ELR (cell line): ENCODE measurements at places on chromosomes 16 and 17.
A peak's percentile ranks its signal among the peaks of the same experiment; 100 is the strongest.

DNA sequence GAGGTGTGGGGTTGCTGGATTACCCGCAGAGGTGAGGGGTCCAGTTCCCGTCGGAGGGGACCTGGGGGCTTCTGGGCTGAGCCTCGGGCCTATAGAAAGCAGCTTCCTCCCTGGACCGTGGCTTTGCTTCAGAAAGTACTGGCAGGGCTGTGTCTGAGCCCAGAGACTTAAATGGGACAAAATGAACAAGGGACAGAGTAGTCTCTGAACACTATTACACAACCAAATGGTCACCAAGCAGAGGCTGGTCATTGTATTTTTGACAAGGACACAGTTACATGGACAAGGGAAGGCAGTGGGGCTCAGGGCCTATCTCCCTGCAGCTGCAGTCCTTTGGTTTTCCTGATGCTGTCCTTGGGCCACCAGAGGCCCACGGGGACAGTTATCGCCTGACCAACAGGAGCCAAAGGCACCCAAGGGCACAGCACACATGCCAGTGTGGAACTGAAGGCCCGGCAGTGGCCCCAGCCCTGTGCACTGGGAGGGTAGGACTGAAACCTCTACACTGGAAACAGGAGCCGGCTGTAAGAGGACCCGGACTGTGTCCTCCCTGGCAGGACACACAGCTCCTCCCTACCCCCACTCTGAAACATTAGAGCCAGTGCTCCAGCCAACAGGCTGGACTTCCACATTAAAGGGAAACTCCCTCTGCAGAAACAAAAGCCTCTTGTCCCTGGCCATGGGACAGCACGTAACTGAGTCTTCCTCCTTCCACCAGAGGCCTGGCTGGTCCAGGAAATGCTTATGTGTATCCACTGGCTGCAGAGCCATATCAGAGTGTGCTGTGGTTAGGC is 26.0 kb upstream of the ERN1 start:
- DNase-seq, result peak; percentile 13

GRCh38 chr17:69326377-69327059 is 415 bp downstream of the ABCA5 start:
- DNase-seq, result peak; percentile 55

- no peak for DNase-seq
These were observed 57.7 kb downstream of the SREBF1 start for GRCh38 chr17:17779015-17779611.

DNA sequence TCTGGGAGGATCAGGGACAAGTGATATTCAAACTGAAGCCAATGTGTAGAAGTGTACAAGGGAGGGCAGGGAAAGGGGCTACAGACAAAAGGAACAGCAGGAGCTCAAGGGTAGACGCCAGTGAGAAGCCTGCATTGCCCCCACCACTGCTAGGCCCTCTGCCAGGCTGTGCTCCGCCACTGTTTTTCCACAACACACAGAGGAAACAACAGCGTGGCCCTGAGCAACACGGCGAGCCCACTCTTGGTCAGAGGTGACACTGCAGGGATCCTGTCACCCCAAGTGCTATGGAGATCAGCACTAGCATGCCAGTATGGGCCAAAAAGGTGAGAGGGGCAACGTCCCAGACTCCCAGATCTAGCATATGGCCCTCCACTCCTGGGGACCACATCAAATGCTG is 23.4 kb downstream of the MYO18A start:
- DNase-seq, result no peak

DNA sequence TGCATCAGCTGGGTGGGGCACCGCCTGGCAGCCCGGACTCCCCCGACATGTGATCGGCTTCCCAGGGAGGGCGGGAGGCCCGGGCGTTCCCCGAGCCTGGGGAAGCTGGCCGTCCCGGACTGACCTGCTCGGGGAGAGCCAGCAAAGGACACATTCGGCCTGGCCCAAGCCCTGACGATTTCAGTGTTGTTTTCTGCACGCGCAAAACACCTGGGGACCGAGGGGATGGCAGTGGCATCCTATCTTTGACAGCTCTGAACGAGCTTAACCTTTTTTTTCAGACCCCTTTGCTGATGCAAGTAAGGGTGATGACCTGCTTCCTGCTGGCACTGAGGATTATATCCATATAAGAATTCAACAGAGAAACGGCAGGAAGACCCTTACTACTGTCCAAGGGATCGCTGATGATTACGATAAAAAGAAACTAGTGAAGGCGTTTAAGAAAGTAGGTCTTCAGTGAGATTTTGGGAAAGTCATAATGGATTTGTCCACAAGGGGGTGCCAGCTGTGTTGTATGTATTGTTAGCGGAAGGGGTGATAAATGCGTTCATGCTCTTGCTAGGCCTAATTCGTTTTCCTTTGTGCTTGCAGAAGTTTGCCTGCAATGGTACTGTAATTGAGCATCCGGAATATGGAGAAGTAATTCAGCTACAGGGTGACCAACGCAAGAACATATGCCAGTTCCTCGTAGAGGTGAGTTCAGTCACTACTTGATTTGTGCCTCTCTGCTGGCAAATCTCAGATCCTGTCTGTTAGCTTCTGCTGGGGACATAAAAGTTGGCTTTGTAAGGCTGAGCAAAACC is 1.0 kb downstream of the EIF1 start:
- peak; percentile 73 for DNase-seq

- DNase-seq, result no peak
These were observed 3.4 kb downstream of the NOXO1 start for GRCh38 chr16:1977875-1978268.

DNA sequence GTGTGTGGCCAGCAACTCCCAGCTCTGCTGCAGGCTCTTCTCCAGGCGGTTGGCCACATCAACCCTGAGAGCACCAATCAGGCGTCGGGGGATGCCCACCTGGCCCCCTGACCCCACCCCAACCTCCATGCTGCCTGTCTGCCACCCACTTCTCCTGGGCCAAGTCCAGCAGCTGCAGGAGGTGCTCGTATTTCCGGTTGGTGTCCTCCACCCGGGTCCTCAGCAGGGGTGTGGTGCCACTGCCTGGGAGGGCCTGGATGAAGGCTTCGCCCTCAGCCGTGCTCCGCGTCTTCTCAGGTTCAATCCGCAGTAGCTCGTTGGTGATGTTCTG is 44.6 kb downstream of the UBN1 start:
- DNase-seq, result no peak
